H7 (cell line): ENCODE measurements at places on chromosomes 2 and 18.

DNA sequence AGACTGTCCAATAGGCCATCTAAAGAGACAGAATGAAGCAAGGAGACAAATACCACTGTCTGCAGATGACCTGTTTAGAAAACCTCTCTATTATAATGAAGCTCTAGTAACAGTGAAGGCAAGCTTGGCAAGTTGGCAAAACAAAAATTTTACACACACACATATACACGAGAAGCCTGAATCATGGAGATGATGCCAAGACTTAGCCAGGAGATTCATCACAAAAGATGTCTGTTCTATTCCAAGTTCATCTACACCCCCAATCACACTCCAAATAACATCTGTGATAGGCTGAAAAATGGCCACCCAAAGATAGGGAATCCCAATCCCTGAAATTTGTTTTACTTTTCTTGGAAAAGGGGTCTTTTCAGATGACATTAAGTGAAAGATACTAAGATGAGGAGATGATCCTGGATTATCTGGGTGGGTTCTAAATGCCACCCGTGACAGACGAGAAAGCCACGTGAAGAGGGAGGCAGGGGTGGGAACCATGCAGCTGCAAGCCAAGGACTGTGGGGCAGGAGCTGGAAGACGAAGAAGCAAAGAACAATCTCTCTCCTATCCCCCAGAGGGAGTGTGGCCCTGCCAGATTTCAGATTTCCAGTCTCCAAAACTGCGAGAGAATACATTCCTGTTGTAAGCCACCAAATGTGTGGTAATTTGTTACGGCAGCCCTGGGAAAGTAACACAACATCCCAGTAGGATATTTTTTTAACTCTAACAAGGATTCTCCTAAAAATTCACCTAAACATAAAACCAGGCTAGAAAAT, 20.0 kb downstream of the HDLBP start:
- peak; percentile 43 for DNase-seq

DNA sequence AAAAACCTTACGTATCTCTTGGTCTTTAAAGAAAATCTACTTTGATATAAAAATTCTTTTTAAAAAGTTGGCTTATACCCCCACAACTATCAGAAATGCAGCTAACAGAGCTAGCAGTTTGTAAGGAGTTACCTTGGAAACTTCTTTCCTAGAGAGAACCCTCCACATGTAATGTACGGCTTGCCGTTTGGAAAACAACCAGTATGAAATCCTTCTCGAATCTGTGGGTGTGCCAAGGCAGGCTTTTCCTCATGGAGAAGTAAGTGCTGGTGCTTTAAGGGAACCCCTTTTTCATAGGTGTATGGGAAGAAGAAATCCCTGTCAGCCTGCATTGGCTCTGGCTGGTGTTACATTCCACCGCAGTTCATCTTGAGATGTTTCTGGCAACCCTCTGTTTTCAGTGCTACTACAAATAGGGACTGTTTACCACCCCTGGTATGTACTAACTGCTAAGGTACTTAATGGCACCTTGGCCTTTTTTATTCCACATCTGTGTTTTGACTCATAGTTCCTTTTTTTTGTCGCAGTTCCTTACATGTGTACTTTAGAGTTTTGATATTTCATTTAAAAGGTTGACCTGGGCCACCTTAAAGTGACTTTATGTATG, 248.4 kb downstream of the FHOD3 start:
- DNase-seq, result no peak

DNA sequence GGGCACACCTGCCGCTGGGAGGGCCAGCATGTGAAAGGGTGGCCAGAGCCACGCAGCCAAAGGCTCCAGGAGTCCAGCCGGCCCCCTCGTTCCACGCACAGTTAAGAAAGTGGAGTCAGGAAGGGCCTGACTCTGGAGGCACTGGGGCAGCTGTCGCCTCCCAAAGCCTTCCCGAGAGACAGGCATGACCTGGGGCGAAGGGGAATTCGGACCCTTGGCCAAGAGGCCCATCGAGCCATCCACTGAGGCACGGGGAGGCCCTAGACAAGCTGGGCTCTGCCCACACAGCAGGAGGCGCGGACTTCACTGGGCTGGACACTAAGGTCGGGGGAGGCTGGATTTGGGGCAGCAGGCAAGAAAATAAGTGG, 38.5 kb upstream of the SNED1 start:
- peak; percentile 59 for DNase-seq

GRCh38 chr18:31042084-31042405, 497 bp downstream of the DSC3 start:
- no peak for DNase-seq

DNA sequence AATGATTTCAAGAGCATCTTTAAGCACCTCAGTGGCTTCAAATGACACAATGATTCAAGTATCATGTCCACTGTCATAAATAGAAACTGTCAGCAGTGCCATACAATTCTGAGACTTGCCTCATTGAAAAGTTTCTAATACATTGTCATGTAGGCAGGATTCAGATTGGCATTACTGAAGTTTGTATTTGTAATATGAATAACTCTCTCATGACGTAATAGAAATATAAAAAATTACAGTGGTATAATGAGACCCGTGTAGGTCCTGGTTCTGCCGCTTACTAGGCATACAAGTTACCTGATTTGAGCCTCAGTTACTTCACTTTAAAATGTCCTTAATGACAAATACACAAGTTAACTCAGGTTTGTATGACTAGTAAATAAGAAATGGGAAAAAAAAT, 1536.2 kb upstream of the NXPH2 start:
- no peak for DNase-seq

- DNase-seq, result no peak
These were observed 35.0 kb upstream of the CYP27C1 start for GRCh38 chr2:127255146-127255545.

DNA sequence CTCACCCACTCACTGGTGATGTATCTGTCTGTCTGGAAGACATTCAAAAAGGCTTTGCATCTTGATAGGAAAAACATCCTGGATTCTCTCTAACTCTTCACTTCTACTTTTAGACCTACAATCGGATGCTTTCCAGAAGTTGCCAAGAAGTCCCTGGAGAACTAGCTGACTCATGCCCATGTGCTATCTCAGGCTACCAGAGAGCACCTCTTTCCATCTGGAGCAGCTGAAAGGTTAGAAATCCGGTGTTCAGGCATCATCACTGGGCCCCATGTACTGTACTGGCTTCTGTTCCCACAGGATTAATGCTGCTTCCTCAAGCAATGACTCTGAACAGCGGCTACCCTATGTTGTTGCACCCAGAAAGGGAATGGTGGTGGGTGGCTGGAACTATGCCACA, 259.0 kb downstream of the NBAS start:
- DNase-seq, result no peak

DNA sequence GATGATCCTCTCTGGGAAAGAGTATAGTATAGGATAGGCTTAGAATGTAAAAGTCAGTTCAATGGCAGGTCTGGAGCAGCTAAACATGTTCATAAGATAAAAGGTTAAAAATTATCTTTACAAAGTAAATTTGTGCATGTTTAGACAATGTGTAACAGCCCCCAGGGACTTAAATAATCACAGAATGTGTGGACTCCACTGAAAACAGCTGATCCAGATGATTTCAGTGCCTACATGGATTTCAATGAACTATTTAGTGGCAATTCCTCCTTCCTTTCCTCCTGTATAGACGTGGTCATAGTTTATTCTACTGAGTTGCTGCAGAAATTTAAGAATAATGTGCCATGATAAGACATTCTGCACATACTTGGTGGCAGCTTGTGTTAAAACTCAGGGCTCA, 42.9 kb downstream of the ARHGEF33 start:
- no peak for DNase-seq

- no peak for DNase-seq
These were observed 69.9 kb downstream of the XRCC5 start for GRCh38 chr2:216179015-216179414.

DNA sequence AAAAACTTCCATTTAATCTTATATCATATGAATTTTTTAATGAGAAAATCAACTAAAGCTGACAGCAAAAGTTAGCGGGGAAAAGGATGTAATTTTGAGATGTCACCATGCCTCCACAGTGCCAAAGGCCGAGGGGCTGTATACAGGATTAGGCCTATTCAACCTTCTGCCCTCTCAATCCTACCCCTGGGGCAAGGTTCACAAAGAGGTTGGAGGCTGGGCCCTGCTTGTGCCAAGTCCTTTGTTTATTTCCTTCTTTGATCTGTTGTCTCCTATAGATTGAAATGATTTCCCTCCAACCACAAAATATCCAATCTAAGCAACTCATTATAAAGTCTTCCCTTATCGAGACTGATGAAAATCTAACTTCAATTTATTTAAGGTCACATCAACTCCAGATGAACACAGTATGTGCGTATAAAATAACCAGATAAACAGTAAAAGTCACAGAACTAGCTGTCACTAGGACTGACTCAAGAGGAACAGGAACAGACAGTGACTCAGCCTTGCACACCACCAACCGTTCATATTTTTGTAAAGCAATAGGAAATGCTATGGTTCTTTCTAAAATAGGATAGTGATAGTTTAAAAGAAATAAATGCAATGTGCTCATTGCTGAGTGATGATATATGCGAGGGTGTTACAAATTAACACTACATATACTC, 95.8 kb downstream of the SLC25A12 start:
- no peak for DNase-seq

- DNase-seq, result no peak
These were observed 446 bp downstream of the COPS9 start for GRCh38 chr2:240135706-240136012.

DNA sequence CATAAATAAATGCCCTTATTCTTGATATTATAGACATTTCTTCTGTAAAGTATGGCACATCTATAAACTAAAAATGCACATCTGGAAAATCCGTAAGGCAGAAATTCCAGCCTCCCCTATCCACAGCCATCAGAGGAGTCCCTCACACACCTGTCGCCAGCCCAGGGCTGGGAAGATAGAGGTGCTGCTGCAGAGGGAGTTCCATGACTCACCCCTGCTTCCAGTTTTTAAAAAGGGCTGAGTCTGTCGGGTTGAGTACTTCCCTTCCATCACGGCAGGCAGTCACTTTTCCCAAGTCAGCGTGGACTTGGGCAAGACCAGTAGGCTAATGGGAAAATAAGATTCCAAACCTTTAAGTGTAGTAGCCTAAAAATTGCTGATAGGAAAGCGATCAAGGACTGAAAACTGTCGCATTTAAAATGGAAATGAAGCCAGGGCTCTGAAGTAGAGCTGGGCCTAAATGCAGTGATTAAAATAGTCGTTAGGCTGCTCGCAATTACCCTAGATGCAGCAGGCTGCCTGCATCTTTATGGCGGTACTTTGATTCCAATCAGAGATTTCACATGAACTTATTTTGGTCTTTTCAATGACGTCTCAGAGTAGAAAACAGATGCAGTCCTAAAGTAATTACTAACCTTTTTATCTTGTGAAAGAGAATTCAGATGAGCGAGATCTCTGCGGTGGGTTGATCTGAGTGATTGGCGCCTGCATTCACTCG, 280.5 kb downstream of the AGAP1 start:
- DNase-seq, result peak; percentile 54

- DNase-seq, result no peak
These were observed 24.6 kb downstream of the KIF1A start for GRCh38 chr2:240795454-240795853.

DNA sequence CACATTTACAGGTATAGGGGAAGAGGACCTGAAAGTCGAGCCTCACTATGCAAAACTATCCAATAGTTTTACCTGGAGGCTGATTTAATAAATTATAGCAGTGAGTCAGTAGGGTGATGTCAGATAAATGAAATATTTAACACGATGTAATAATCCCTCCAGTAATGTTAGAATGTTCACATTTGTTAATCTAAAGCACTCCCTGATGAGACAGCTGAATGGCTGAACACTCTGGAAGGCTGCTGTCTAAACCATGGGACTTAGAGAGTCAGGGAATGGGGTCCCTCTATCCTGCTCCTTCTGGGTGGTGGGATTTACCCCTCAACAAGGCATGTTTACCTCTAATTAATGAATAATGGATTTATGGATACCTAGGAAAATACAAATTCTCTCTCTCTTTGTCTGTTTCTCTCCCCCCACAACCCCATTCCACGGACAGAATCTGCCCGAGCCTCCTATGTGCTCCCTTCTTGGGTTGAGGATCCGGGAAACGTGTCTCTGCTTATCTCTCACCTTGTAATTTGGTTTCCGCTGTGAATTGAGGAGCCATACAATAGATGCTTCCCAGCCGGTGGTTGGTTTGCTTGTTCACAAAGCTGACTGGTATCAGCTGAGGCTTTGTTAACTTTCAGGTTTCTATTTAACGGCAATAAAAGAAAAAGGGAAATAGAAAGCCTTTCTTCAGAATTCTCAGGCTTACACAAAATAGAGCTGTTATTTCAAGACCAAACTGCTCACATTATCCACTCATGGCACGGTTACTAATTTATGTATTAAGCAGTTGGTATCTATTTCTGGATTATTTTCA, 25.9 kb downstream of the LRRC30 start:
- DNase-seq, result peak; percentile 52

DNA sequence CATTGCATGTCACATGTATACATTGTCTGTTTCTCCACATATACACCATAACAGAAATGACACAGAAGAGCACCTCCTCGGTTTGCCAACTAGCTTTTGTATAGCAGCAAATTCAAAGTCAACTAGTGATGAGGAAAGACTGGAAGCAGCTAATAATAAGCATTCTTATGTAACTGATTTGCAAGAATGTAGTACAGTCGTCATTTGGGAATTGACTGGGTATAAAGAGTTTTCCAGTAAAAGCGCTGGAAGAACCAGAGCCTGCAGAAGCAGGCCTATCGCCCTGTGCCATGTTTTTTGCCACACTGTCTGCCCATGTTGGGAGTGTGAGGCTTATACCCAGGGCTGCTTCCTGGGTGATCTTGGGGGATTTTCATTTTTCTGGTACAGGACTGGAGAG, 310.6 kb downstream of the GBX2 start:
- no peak for DNase-seq

DNA sequence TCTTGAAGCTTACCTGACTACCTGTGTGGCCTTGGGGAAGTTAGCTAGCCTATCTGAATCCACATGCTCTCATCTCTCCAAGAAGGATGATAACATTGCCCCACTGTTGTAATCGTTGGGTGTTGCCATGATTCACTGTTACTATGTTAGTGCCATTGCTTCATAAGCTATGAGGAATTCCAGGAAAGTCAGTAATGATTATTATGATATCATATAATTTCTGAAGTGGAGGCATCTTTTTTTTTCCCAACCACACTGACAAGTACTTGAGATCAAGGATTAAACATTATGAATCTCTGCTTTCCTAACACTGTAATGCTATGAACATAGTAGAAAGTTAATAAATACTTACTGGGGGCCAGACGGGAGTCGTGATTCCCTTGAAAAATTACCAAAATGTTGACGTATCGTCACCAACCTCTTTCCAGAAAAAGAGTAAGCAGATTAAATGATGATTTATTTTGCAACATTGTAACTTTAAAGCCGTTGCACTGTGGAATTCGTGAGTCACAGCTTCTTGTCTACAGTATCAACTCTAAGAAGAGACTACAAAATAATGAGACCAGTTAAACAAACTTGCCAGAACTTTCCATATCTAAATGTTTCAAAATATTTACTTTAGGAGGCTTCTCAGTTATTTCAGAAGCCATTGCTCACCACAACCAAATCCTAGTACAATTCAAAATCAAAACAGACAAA, 459.9 kb downstream of the PIK3C3 start:
- DNase-seq, result no peak
